Lung (tissue), 17 donors: ENCODE measurements at places on chromosomes 16 and 17.

DNA sequence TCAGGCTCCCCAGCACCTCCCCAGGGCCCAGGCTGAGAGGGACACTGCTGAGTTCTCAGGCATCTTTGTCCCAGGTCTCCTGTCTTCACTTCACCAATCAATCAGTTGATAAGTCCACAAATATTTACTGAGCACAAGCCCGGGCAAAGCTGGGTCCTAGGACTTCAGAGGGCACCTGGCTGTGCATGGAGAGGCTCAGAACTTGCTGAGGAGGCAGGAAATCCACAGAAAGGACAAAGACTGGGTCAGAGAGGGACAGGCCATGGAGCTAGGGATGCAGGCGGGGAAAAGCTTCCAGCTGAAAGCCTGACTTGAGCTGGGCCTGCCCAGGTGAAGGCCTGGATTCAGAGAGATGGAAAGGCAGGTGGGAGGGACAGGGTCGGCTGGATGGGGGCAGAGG is 33.2 kb upstream of the C1QL1 start:
- DNase-seq, result no peak

GRCh38 chr17:28370744-28371103 is 617 bp upstream of the VTN start:
- DNase-seq, result no peak

DNA sequence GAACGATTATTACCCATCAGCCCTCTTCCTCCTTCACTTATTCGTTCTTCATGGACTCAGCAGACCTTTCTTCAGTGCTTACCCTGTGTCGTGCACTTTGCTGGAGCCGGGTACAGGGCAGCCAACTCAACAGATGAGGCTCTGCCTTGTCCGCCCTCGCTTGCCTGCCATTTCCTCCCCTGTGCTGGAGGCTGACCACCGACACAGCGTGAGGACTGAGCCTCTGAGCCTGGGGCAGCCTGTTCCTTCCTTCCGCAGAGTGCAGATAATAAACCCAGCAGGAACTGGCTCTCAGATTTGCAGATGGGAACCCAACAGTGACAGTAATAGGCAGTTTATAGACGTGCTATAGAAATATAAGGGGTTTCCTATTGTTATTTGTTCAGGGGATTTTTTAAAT is 7.0 kb upstream of the SLC39A11 start:
- DNase-seq, result no peak

- DNase-seq, result no peak
Observed at GRCh38 chr17:70006159-70006558, 68.9 kb upstream of the KCNJ16 start.

DNA sequence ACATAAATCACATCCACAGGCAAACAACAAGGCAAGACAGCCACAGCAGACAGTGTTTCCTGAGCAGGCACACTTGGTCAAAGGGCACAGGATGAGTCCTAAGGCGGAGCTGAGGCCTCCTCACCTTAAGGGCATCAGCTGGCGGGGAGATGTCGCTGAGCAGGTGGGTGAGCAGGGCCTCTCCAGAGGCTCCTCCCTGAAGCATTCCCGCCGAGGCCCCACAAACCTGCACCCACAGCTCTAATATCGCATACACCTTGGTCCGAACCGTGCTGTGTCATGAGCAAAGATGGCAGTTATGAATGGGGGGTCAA is 29.3 kb downstream of the PELP1 start:
- no peak for DNase-seq

DNA sequence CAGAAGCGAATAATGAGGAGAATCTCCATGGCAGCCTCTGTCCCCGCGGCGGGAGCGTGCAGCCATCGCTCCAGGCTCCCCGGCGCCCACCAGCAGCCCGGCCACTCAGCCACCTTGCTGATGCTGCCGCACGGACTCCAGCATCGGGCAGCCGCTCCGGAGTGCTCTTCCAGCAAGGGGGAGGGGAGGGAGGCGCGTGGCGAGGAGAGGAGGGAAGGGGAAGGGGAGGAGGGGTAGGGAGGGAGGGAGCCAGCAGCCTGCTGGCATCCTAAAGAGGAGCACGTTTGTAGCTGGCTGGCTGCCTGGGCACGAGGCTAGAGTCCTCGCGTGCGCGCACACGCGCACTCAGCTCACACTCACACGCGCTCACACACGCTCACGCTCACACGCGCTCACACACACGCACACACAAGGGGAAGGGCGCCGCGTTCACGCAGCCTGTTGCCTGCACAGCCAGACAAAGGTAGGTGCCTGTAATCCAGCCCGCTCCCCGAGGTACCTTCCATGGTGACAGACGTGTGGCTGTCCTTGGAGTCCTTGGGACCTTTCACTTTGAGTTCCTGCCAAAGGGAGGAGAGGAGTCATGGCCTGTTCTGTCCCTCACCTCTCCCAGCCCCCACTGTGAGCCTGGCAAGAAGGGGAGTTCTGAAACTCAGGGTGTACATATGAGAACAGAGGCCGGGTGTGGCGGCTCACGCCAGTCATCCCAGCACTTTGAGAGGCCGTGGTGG is 82.1 kb downstream of the TIMM22 start:
- DNase-seq, result peak; percentile 73

GRCh38 chr16:75572864-75573542 is 6.8 kb downstream of the GABARAPL2 start:
- DNase-seq, result no peak

GRCh38 chr17:66953630-66954020 is 10.9 kb upstream of the CACNG4 start:
- no peak for DNase-seq

DNA sequence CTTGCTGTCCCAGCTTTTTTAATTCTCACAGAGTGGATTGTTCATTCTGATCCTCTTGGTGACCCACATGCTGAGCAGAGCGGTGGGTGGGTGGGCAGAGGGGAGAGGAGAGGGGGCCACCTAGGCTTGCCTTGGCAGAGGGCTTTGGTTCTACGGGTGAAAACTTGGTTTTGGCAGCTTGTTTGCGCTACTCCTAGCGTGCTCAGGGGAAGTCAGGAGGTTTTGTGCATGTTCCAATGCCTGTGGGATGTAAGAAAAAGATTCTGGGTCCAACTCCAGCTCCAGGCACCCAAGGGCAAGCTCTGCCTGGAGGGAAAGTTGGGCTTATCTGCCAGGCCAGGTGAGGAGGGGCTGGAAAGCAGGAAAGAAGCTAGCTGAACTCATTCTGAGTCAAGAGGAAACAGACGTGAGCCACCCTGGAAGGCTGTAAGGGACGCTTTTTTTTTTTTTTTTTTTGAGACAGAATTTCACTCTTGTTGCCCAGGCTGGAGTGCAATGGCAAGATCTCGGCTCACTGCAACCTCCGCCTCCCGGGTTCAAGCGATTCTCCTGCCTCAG is 169.1 kb downstream of the WSCD1 start:
- no peak for DNase-seq

GRCh38 chr16:75121949-75122568 is 5.5 kb upstream of the LDHD start:
- DNase-seq, result no peak

DNA sequence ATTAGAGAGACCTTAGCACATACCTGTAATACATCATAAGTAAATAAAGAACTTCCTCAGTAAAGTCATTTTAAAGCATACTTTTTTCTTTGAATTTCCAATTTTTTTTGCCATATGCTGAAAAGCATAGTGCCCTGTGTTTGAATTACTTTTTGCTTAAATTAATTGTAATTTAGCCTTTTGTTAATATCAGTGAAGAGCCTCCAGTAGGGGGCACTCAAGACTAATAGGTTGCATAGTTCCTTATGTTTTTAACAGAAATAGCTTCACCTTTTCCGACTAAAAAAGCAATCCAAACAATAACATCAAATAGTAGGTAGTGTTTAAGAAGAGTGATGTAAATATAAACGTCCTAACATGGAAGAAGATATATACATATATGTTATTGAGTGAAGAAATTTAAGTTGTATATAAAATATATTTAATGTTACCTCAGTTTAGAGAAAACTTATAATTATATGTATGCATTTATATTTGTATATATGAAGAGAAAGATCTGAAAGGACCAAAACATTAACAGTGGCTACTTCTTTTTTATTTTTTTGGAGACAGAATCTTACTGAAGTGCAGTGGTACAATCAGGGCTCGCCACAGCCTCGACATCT is 18.6 kb downstream of the RAD51C start:
- peak; percentile 61 for DNase-seq

GRCh38 chr17:17843096-17843495 is 6.3 kb upstream of the SREBF1 start:
- no peak for DNase-seq

DNA sequence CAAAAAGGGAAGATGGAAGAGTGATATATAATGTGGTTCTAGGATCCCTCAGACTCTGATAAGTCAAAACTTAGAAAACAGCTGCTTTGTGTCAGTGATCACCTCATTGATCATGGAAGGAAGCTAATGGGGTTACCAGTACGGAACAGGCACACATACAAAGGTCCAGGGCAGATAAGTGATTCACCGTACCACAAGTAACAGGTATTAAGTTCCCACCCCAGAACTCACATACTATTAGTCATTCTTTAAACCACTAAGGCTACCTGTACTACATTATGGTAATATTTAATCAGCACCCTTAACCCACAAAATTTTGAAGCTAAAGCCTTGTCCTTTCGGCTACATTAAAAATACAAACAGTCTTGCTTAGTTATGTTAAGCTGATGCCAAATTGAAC is 17.4 kb downstream of the RNF43 start:
- no peak for DNase-seq

DNA sequence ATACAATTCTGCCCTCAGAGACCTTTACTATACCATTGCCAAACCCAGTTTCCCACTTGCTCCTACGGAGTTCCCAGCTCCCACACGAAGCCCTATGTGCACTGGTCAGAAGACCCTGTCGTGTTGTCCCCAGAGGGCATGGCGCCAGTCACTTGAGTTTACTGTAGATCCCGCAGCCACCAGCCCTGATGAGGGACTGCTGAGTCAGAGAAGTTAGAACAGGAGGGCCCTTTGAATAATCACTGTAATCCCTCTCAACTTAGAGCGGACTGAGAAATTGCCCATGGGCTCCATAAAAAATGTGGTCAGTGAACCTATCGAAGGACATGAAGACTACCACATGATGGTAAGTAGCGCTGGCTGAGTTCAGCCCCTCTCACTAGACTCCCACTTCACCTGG is 9.2 kb downstream of the UBFD1 start:
- DNase-seq, result no peak

DNA sequence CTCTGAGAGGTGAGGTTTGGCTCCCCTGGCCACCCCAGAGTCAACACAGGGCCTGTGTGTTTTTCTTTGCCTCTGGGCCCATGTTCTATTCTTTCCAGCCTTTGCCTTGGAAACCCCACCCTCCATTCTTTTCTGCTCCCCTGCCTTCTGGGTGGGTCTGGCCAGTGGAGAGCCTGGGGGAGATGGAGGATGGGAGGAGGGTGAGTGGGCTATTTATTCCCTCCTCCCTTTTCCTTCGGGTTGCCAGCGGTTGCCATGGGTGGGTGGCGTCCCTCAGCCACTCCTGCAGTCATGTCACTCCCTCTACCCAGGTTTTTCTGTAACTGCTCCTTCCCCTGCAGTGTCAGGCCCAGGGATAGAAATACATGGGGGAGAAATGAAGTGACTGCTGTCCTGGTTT is 15.5 kb downstream of the CMIP start:
- no peak for DNase-seq

DNA sequence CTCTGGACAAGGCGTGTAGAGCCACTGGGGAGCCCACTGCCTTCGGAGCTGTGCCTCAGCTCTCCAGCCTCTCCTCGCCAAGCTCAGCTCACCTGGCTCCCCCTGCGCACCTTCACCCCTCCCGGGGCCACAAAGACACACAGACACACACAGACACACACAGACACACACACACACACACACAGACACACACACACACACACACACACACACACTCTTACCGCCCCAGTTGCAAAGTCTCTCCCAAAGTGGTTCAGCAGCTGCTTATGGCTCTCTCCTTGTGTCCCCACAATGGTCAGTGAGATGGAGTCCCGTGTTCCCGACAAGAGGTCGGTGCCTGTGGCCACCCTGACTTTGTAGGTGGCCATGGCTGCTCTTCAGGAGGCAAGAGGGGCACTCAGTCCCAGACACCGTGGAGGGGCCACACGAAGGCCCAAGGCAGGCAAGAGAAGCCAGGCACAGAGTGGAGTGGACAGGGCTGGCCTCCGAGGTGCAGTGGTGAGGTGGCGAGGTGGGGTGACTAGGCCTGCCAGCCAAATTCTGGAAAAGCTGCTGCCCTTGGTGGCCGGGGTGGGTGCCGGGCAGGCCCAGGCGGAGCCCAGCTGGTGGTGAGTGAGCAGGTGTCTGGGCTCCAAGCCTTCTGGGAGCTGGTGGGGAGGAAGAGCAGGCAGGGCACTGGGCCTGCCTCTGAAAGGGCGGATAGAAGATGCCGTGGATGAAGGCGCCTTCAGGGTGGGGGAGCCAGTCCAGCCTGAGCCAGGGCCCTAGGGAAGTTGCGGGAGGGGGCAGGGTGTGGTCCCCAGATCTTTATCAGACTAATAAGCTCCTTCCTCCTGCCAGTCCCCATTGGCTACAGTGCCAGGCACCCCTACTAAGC is at the start of gene ALOX12B:
Gene ALOX12B (minus strand): TSS at position 642 of the 877 bp plus-strand sequence. CDS start 274 bp downstream, at position 368.
- DNase-seq, result no peak

- DNase-seq, result no peak
Observed at GRCh38 chr17:63571632-63572310, 21.5 kb downstream of the DCAF7 start.

GRCh38 chr17:29936724-29937123 is 4.7 kb upstream of the EFCAB5 start:
- DNase-seq, result no peak

DNA sequence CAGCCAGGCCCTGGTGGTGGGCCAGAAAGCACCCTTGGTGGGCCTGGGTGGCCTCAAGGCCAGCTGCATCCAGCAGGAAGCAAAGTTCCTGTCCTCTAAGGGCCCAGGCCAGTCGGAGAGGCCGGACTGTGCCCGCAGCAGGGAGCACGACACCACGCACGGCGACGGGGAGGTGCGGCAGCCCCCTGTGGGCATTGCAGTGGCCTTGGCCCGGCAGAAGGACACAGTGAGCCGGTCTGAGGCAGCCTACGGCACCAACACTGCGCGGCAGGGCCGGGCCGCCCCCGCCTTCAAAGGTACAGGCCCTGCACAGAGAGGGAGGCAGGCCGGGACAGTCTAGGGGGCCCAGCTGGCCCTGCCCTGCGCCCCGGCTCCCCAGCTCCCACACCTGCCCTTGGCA is 48.0 kb downstream of the BAHCC1 start:
- no peak for DNase-seq

GRCh38 chr17:81396278-81396721 is 1.0 kb downstream of the BAHCC1 start:
- no peak for DNase-seq

- no peak for DNase-seq
Observed at GRCh38 chr17:64045176-64045575, 24.7 kb upstream of the ICAM2 start.

- no peak for DNase-seq
Observed at GRCh38 chr17:82344175-82344907, 10.8 kb upstream of the SECTM1 start.

GRCh38 chr16:80964351-80964750 is 42.3 kb downstream of the CMC2 start:
- no peak for DNase-seq

GRCh38 chr17:27362909-27363308 is 69.0 kb downstream of the WSB1 start:
- no peak for DNase-seq

GRCh38 chr17:28950017-28950751 is 1.1 kb downstream of the PHF12 start:
- peak; percentile 74 for DNase-seq

- DNase-seq, result peak; percentile 98
Observed at GRCh38 chr16:88886845-88887521, 20.5 kb upstream of the PABPN1L start.

GRCh38 chr17:5759501-5759925 is 175.2 kb upstream of the NLRP1 start:
- no peak for DNase-seq

GRCh38 chr17:82527898-82528297 is 8.4 kb downstream of the FOXK2 start:
- no peak for DNase-seq

GRCh38 chr17:28750178-28751047 is 6.6 kb downstream of the TRAF4 start:
- DNase-seq, result peak; percentile 94
